ENCODE measurements at places on chromosomes 3 and 15.

DNA sequence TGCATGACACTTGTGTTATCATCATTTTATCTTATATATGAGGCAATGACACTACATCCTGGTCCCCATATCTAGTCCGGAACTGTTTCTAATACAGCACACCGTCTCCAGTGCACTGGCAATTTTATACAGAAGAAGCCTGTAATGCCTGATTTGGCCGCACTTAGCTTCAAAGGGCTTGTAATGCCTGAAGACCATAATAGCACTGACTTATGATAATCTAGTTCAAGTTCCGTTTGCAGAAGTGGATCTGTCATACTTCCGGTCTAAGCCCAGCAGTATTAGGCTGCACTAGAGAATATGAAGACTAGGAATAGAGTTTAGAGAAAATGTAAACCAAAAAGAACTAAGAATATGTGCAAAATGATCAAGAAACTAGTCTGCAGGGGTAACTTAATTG, 1.3 kb downstream of the BNIP2 start:
- no peak for DNase-seq

DNA sequence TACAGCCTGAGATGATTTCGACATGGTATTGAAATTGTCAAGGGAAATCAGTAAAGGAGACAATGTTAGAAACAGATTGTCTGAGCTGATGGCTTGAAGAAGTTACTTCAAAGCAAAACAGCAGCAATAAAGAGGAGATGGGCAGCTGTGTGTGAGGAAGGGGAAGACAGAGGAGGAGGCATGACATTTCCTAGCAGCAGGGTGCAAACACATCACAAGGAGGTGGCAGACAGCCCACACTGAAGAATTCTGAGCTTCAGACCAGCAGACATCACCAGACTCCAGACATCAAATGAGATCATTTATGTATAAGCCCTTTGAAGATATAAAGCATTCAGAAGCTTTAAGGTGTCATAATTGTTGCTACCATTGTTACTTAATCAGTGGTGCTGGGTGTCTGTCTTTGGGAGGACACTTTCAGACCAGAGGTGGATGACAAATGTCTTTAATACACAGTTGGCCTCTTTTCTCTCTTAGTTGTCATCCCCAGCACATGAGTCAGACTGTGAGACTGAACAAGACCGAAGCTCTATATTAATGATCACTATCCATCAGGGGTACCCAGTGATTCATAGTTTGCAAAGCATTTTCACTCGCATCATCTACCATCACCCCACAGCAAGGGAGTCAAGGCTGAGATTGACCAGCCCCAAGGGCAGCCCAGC, 203.9 kb downstream of the MINAR1 start:
- no peak for DNase-seq

DNA sequence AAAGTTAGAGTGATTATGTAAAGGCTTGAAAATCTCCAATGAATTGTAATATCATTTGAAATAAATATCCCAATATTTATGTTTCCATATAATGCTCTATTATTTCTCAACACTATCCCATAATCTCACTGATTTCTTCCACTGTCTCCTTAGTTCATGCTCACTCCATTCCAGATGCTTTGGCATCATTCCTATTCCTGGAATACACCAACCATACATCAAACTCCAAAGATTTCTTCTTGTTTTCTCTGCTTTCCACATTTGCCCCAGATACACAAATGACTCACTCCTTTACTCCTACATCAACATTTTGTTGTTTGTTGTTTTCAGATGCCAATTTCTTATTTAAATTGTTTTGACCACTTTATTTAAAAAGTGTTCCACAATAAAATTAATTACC, 1390.8 kb downstream of the ZPLD1 start:
- no peak for DNase-seq

DNA sequence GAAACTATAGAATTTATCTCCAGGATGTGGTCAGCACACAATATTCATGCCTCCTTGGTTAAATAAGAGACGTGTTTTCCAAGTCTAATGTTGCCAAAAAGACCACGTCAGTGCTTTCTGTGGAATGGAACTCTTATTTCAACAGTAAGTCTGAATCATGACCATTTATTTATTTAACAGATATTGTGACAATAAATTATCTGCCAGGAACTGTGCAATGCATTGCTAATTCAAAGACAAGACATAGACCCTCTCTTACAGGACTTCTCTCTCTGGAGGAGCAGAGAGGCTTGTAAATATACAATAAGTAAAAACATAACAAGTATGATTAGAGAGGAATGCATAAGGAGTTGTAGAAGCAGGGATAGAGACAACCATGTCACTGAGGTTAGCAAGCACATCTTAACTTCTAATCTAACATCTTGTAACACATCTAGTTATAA, 227.5 kb downstream of the DTWD1 start:
- no peak for DNase-seq

- DNase-seq, result no peak
Observed at GRCh38 chr3:156472684-156473083, 82.2 kb downstream of the SSR3 start.

DNA sequence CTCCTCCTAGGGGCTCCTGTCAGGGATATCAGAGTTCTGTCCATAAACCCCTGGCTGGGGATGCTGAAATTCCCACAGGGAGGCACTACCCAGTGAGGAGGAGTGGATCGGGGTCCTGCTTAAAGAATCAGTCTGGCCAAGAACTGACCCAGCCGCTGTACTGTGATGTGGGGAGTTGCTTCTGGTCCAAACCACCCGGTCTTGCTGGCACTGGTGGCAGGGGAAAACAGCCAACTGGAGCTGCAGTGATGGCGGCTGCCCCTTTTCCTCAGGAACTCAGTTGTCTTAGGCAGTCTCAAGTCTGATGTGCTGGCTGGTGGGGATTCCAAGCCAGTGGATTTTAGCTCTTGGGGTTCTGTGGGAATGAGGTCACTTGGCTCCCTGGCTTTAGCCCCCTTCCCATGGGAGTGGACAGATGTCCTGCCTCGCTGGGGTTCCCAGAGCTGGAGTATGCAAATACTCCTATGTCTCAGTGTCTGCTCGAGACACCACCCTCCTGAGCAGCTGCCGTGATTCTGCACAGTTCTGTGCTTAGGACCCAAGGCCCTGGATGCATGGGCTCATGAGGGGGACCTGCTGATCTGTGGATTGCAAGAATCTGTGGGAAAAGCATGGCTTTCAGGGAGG, 97.1 kb downstream of the SLC25A26 start:
- no peak for DNase-seq

- DNase-seq, result no peak
Observed at GRCh38 chr3:100525753-100526612, 33.6 kb downstream of the TMEM45A start.

GRCh38 chr15:76994001-76994400, 925 bp upstream of the PSTPIP1 start:
- no peak for DNase-seq

DNA sequence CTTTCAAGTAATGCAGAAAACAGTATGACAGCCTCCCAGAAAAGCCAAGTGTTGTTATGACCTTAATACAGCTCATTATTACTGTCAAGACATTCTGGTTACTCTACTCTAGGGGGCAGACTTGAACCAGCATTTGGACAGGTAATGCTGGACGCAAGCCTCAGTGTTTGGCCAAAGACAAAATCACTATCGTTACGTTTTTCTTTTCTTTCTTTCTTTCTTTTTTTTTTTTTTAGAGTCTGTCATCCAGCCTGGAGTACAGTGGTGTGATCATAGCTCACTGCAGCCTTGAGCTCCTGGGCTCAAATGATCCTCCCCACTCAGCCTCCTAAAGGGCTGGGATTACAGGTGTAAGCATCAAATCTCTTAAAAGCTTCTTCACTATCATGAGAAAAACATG, 29.4 kb upstream of the TMEM45A start:
- DNase-seq, result no peak

DNA sequence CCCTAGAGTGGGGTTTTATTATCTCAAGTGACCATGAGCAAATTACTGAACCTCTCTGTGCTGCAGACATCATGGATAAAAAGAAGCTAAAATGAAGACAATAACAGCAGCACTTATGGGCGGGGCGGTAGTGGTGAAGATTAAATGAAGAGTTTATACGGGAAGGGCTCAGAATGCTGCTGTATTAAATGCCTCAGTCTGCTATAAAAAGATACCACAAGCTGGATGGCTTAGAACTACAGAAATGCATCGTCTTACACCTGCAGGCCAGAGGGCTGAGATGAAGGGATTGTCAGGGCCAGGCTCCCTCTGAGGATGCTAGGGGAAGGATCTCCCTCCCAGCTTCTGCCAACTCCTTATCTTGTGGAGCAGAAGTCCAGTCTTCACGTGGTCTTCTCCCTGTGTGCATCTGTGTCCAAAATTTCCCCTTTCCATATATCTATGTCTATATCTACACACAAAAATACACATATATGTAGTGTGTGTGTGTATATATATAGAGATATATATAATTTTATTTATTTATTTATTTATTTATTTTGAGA, 2.9 kb downstream of the ALG1L2 start:
- no peak for DNase-seq

DNA sequence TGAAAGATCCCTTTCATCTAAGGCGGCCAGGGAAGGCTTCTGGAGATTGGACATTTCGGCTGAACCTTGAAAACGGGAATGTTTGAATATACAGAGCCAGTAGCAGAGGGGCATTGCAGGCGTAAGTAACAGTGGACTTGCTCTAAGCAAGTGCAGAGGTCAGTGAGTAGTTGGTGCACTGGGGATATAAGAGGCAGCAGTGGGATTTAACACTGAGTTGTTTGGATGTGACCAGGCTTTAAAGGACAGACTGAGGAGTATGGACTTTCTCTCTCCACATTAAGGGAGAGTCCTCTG, 1.3 kb downstream of the ARNT2 start:
- DNase-seq, result no peak

GRCh38 chr15:87942316-87942715, 314.2 kb downstream of the NTRK3 start:
- no peak for DNase-seq

- DNase-seq, result no peak
Observed at GRCh38 chr3:124383051-124383450, 347.2 kb upstream of the UMPS start.

- DNase-seq, result no peak
Observed at GRCh38 chr3:98553021-98553563, 21.3 kb downstream of the GPR15 start.

GRCh38 chr15:73849641-73850040, 23.7 kb upstream of the TBC1D21 start:
- DNase-seq, result no peak

DNA sequence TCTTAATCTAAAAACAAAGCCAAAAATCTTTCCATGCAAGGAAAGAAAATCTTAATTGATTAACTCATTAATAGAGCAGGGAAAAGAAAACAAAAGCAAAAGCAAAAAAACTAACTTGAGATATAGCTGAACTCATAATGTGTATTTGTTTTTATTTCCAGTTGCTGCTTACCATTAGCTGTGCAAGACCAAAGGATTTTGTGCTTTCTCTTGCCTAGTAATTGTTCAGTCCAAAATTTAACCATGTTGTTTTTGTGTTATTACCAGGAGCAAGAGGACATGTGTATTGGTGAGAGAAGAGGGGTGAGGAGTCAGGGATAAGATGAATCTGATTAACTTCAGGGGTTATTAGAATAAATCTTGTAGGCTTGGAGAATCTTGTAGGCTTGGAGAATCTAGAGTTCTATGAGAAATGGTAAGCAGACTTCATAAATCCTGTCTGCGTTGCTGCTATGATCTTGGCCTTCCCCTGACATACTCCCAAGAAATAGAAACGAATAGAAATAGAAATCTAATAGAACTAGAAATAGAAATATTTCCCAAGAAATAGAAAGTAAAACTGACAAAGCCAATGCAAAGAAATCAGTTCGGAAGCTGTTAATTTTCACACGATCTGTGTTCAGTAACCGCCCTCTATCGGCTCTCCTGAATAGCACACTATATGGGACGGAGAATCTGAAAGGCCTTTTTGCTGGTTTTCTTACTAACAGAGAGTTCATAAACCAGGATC, 72.6 kb upstream of the TNFSF10 start:
- peak; percentile 22 for DNase-seq

DNA sequence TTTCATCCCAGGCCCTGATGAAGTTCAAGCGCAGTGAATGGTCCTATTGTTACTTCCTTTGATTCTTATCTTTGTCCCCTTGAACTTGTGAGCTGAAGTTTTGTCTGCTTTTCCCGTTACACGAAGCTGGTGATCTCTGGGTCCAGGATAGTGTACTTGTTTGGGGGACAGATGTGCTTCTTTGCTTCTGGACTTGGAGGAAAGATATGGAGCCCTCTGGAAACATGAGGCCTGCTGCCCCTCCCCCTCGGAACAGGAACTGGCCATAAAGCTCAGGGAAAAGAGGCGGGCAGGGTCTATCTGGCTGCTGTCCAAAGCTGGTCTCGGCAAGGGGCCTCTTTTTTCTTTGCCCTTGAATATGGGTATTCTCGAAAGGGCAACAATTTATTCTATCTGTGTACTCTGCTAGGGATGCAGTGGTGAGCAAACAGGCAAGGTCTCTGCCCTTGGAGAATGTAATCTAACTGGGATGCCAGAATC, 47.6 kb downstream of the IDH2 start:
- no peak for DNase-seq

GRCh38 chr3:140358686-140359085, 319.2 kb upstream of the TRIM42 start:
- DNase-seq, result peak; percentile 20

DNA sequence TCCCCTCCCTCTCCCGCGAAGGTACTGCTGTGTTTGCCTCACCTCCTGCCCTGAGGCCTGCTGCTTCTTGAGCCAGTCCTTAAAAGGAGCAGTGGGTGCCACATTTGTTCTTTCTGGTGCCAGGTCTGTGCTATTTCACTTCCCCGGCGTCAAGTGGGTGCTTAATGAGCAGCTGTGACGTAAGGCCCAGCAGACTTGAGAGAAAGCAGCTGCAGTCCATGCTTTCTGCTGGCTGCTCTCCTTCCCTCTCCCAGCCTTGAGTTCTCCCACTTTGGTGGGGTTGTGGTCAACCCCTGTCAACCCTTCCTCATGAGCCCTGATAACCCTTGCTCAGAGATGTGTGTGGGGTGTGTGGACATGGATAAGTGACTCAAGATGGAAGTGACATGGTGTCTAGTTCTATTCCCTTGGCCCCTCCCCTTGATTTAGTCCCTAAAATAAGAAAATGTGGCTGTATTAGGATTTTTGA, 6.9 kb downstream of the INAFM2 start:
- DNase-seq, result peak; percentile 30

Data from right kidney (tissue), 9 donors.